Esophagus squamous epithelium (tissue), 5 donors: ENCODE measurements at places on chromosomes 1 and 21.

GRCh38 chr1:112520166-112520565, 11.4 kb downstream of the WNT2B start:
- DNase-seq, result no peak

DNA sequence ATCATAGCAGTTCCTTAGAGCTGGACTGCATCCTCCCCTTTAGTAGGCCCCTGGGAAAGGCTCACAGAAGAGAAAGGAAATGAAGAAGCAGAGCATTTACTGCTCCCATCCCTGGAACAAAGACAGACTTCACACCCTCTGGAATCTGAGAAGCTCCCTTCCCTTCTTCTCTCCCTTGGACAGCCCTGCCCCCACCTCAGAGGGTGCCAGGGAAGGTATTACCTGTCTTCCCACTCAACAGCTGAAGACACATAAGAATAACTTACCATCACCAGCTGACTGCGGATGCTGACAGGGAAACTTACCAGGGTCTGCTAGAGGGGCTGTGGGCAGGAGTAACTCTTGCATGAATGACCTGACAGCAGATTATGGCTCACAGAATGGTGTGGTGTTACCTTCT, 14.1 kb upstream of the FAAH start:
- DNase-seq, result no peak

GRCh38 chr1:110136911-110137310, 13.4 kb upstream of the SLC6A17 start:
- no peak for DNase-seq

- DNase-seq, result no peak
Observed at GRCh38 chr1:9341301-9341845, 48.7 kb downstream of the SPSB1 start.

GRCh38 chr1:206951318-206952100, 5.2 kb upstream of the PIGR start:
- no peak for DNase-seq
